ENCODE measurements at places on chromosomes 13 and 19. TPM values are rescaled to one million over a fixed set of nuclear protein-coding genes. Genes with fewer than 3 reads are reported as not detected.

DNA sequence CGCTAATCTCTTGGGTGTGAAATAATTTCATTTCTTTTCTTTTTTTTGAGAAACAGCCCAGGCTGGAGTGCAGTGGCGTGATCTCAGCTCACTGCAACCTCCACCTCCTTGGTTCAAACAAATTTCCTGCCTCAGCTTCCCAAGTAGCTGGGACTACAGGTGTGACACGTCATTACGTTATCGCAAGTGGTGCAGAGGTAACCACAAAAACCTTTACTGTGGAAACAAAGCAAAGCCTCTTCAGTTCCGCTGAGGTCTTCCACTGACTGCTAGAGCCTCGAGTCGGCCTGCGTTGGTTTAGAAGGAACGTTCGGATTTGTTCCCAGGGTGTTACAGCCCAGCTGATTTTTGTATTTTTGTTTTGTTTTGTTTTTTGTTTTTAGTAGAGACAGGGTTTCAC lies 2.0 kb upstream of the ZNF784 start:
- H3K4me1 ChIP-seq: peaks cover 18% of the 10 kb centered on the region
- no peaks in the 10 kb centered on the region for H3K36me3 ChIP-seq
- H3K4me3 ChIP-seq: no peak overlapping the region
- DNase-seq: no peak

DNA sequence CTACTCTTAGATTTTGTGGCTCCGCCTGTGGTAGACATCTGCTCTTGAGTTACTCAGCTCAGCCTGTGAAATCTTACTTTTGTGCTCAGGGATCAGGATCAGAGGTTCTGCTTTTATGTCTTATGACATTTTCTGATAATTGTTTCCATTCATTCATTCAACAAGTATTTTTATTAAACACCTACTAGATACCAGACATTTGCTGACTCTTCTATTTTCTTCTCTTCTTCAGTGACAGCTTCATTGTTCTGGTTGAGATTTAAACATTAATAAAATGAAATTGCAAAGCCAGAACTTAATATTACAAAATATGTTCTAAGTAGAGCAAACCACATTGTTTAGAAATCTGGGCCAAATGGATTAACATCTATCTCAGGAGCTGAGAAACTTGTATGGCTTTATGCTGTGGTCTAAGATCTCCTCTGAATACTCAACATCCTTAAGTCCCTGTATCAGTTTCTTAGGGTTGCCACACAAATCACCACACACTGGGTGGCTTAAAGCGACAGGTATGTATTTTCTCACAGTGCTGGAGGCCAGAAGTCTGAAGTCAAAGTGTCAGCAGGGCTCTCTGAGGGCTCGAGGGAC lies 15.8 kb upstream of the MICU2 start:
- H3K4me3 ChIP-seq: no peak overlapping the region
- H3K4me1 ChIP-seq: peaks cover 9% of the 10 kb centered on the region
- no peaks in the 10 kb centered on the region for H3K27me3 ChIP-seq
- no peaks in the 10 kb centered on the region for H3K36me3 ChIP-seq

DNA sequence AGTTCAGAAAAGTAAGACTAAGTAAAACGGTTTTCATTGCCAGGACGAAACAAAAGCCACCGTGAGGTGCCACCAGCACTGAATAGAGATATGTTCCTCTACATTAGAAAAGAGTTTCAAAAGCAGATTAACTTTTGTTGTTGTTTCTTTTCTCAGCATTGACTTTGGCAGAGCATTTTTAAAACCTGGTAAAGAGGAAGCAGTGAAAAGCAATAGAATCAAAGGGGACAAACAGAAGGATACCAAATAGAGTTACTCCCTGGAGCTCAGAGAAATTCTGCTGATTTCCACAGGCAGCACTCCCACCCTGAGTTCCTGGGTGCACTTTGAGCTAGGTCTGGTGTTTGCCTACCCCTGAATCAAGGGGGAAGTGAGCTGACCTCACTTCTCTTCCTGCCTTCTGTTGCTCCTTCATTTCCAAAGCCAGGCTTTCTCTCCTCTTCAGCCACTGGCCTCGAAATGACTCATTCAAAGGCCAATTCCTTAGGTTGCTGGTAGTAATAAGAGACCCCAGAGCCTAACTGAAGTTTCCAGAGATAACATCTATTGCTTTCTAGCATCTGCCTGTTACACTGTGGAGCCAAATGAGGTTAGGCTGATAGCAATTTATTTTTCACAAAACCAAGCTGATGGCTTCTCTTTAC lies 11.3 kb upstream of the ERICH6B start:
- no peaks in the 10 kb centered on the region for H3K36me3 ChIP-seq
- H3K27me3 ChIP-seq: peaks cover 23% of the 10 kb centered on the region
- H3K4me3 ChIP-seq: no peak overlapping the region

GRCh38 chr13:40897053-40897452 lies 107.6 kb downstream of the SLC25A15 start:
- H3K4me3 ChIP-seq: no peak overlapping the region
- peaks cover 10% of the 10 kb centered on the region for H3K4me1 ChIP-seq
- no peaks in the 10 kb centered on the region for H3K27me3 ChIP-seq

- peaks cover 42% of the 10 kb centered on the region for H3K4me1 ChIP-seq
- no peak overlapping the region for H3K27ac ChIP-seq
- H3K36me3 ChIP-seq: no peaks in the 10 kb centered on the region
- no peaks in the 10 kb centered on the region for H3K27me3 ChIP-seq
- DNase-seq: peak; percentile 86
Measured at GRCh38 chr13:113852536-113853517, 11.0 kb downstream of the GAS6 start.

TMEM205 gene
- total RNA-seq: 35.4 TPM

- peaks cover 61% of the 10 kb centered on the region for H3K27me3 ChIP-seq
- peaks cover 18% of the 10 kb centered on the region for H3K4me1 ChIP-seq
Measured at GRCh38 chr13:112067871-112068539, 1.1 kb downstream of the SOX1 start.

DNA sequence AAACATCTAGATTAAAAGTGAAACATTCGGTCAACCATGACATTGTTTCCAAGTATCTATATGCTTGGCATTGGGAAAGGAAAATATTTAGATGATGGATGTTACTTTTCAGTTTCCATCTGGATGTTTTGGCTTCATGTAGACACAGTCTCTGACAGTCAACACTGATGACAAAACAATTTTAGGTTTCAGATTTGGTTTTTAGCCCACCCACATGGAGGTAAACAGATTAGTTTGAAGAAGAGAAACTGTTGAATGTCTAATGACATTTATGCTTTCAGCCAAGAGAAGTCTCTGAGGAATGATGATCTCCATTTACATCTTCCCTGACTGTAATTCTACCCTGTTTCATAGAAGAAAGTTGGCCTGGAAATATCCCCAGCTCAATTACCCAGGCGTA lies 379.1 kb downstream of the SLITRK6 start:
- no peak overlapping the region for H3K27ac ChIP-seq
- no peaks in the 10 kb centered on the region for H3K27me3 ChIP-seq
- H3K4me1 ChIP-seq: no peaks in the 10 kb centered on the region
- H3K4me3 ChIP-seq: no peak overlapping the region
- no peak for DNase-seq

CGB3 gene
- not detected for total RNA-seq

DNA sequence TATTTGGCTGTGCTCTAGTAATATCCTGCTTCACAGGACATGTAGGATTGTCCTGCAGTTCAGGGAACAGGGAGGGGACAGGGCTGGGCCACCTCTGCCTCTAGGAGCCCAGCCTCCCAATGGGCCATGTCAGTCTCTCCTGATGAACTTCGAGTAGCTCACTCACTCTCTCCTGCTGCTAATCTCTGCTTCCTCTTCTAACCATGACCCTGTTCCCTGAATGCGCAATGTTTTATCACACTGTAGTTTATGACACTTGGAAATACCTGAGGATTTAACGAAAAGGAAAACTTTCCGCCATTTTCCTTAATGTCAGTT lies 9.2 kb downstream of the PARP4 start:
- H3K27me3 ChIP-seq: no peaks in the 10 kb centered on the region
- no peak for DNase-seq
- H3K27ac ChIP-seq: peak overlapping the region; percentile 66

DNA sequence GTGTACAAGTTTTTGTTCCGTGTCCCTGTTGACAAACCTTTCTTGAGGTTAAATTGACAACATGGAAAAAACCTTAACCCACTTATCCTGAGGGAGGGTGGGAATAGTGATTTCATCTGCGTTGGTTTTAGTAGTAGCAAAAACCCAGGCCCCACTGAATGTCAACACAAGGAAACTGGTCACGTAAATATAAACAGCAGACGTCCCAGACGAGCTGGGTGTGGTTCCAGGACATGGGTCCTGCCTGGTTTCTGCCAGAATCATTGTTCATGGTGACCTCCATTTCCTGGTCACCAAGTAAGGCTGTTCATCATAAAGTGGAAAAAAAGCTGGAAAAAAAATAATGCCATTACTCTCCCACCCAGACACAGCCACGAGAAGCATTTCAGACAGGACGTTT lies 16.9 kb upstream of the F2RL3 start:
- no peaks in the 10 kb centered on the region for H3K27me3 ChIP-seq
- H3K4me1 ChIP-seq: no peaks in the 10 kb centered on the region
- H3K36me3 ChIP-seq: peaks cover 38% of the 10 kb centered on the region
- DNase-seq: no peak

- H3K27ac ChIP-seq: peak overlapping the region; percentile 94
- peak overlapping the region; percentile 89 for H3K4me3 ChIP-seq
- H3K4me1 ChIP-seq: peaks cover 20% of the 10 kb centered on the region
- no peak for DNase-seq
Measured at GRCh38 chr19:53432088-53432661, 391 bp downstream of the ZNF761 start.

- peak overlapping the region; percentile 35 for H3K4me3 ChIP-seq
- peaks cover 2% of the 10 kb centered on the region for H3K36me3 ChIP-seq
- no peak for DNase-seq
- peaks cover 26% of the 10 kb centered on the region for H3K27me3 ChIP-seq
Measured at GRCh38 chr13:99956473-99957349, 14.9 kb downstream of the ZIC5 start.

DNA sequence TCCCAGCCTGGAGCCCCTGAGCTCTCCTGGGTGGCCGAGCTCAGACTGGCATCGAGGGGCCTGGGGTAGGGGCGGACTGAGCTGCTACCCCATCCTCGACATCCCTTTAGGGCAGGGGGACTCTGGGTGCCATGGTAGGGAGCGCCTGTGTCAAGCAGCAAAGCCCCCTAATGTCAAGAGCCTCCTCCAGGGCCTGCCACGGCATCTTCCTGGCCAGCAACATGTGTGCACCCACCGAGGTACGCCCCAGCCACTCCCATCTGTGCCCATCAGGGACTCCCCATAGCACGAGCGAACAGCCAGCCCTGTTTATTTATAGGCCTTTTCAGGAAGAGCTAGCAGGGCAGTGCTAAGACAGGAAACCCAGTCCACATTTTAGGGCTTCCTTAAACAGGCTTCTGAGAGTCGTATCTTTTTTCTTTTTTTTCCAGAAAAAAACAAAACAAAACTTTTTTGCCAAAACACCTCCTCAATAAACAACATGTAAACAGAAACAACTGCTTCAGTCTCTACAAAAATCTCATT lies 14.3 kb downstream of the LRP3 start:
- no peaks in the 10 kb centered on the region for H3K4me1 ChIP-seq
- no peak overlapping the region for H3K4me3 ChIP-seq
- no peaks in the 10 kb centered on the region for H3K36me3 ChIP-seq
- H3K27ac ChIP-seq: no peak overlapping the region
